ENCODE measurements at places on chromosomes 3 and 15.

- no peak for DNase-seq
Measured at GRCh38 chr15:34855893-34856292, 60.5 kb upstream of the ACTC1 start.

GRCh38 chr15:96064351-96064756, 266.1 kb upstream of the NR2F2 start:
- no peak for DNase-seq

DNA sequence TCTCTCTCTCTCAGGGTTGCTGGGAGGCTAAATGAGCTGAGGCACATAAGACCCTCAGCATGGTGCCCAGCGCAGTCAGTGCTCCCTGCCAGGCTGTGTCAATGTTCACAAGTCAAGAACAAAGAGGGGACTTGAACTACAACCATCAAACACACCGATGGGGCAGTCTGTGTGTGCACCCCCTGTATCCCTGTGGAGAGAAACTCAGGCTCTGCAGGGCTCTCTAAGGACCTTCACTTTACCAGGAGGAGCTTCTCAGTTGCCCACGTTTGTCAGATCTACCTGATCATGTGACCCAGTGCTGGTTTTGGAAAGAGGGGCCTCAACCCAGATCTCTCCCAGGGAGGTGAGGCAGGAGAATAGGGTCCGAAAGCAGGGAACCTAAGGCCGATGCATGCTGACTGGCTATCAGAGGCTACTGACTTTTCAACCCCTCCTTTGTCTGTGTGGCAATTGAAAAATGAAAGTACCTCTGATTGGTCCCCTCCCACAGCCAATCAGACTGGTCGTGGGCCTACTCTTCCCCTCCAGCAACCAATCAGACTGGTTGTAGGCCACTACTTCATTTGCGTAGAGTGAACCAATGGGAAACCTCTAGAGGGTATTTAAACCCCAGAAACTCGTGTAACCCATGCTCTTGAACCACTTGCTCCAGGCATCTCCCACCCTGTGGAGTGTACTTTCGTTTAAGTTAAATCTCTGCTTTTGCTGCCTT, 34.0 kb downstream of the RHCG start:
- DNase-seq = no peak

DNA sequence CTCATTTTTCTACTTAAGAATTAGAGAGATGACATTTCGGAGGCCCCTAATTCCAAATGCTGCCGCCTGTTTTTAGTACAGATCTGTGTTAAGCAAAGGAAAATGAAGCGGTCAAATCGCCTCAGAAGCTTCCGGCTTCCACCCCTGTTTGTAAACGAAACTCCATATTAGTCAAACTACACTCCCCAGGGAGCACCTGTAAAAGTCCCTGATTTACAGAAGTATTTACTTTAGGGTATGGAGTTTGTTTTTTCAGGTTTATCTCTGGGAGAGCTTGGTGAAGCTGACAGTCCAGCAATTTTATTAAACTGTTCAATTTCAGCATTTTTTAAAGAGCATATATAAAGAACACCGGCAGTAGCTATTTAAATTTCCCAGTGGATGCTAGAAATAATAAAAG, 319.8 kb downstream of the FHIT start:
- no peak for DNase-seq

- DNase-seq = no peak
Measured at GRCh38 chr3:64345371-64345770, 120.1 kb upstream of the PRICKLE2 start.

DNA sequence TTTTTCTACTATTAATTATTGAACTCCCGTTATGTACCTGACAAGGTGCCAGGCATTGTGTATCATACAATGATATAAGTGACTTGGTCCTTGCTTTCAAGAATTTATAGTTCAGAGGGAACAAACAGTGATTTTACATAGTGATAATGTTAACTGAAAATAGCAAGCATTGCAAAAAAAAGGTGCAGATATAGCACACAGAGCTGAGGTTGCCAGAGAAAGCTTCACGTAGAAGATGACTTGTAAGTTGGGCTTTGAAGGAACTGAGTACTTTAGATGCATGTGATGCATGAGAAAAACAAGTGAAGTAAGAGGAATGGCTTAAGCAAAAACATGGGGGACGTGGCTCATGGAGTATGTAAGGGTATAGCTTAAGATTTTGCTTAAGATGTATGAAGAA, 584.5 kb downstream of the NAALADL2 start:
- DNase-seq = no peak

DNA sequence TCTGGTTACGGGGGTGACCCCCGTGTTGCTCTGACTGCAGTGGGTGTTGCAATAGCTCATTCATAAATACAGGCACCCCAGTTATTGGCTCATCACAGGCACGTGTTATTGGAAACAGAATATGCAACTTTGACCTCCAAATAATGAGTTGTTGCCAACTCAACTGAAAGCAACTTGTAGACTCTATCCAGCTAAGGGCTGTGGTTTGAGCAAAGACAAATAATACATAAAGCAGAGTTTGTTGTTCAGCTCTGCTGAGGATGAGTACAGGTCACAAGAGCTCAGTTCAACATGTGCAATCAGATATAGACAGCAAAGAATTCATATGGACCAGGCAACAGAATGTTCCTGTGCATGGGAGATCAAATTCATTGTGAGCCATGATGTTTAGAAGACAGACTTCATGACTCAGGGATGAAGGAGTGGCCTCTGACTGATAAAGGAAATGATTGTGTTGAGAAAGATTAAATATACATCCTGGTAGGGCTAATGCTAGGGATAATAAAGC, 87.6 kb upstream of the LRIG1 start:
- DNase-seq = no peak

DNA sequence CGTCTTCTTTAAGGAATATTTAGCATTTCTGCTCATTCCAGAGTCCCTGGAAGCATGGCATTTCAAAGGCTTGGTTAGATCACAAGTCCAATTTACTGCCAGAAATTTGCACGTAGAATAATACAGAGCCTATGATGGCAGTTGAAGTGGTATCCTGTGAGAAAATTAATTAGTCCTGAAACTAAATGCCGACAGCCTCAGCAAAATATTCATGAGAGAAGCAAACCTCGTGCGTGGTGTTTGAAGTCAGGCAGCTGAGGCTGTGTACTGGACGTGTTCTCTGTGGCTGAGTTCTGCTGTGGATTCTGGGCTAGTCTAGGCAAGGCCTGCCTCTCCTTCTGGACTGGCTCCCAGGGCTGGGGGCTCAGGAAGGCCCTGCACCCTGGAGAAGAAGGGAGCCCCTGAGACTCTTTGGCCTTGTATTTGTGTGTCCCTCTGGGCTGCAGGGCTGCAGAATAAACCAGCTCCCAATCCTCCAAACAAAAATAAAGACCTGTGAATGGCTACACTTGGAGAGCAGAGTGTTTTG, 106.6 kb downstream of the APBA2 start:
- no peak for DNase-seq

DNA sequence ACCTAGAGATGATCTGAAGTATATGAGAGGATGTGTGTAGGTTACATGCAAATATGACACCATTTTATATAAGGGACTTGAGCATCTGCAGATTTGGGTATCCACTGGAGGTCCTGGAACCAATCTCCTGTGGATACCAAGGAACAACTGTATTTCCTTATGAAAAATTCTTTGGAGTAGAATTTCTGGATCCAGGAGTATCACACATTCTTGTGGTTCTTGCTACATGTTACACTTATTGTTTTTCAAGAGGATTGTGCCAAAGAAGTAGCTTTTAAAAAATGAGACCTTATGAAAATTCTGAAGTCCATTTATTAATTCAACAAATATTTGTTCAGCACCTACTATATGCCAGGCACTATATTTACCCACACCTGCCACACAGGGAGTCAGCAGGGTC, 15.7 kb upstream of the TBC1D23 start:
- DNase-seq = no peak

DNA sequence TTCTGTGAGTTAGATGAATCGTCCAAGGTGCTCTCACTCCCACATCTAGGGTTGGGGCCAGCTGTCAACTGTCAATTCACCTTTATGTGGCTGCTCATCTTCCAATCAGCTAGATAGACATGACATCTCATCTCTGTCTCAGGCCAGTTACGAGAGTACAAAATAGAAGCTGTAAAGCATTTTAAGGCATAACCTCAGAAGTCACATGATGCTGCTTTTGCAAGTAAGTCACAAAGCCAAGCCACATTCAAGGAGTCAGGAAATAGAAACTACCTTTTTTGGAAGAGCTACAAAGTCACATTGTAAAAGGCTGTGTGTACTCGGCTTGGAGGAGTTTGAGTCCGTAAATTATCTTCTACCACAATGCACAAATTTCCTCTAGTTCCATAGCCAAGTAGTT, 5.1 kb upstream of the CCR1 start:
- no peak for DNase-seq

DNA sequence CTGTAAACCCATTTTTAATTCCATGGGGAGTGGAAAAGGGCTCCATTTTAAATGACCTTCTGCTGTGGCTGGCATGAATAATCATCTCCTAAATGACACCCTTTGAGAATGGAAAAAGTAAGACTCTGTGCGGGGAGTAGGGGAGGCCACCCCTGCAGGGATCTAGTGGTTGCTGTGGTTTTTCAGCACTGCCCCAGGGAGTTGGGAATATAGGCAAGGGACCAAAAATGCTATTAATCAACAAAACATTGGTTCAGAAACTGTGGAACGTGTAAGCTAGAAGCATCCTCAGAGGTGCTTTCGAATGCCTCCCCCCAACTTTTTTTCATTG, 30.1 kb upstream of the ADAMTS7 start:
- no peak for DNase-seq

GRCh38 chr15:32677238-32677750, 35.8 kb downstream of the SCG5 start:
- DNase-seq = no peak

- no peak for DNase-seq
Measured at GRCh38 chr3:60094392-60094947, 1044.6 kb upstream of the CFAP20DC start.

DNA sequence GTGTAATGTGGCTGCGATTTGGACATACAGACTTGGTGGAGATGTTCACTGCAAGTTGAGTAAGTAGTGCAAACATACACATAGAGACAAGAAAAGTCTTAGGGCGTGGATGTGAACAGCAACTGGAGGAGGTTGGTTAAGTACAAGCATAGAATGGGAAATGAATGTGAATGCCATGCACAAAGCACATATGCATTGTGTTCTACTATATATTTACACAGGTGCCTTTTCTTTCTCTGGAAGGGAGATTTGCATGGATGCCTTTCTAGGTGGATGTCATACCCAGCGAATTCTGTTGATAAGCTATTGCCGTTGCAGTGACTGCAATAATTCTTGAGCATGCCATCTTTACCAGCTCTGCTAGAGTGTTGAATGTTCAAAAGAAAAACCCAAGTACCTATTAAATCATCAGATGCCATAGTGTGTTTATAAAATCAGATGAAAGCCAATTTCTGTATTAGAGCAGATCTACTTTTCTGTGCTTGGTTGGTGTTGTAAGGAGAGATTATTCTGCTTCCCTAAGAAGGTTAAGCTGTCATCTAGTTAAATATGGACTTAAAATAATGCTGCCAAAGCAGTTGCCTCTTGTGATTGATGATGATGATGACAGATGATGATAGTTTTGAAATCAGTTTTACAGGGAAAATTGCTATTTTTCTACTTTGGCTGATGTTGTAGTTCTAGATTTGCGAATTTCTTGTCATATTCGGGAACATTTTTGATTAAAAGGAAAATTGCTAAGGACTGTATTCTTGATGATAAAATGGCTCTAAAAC, 148.4 kb downstream of the CNTN4 start:
- DNase-seq = no peak

- peak; percentile 54 for DNase-seq
Measured at GRCh38 chr3:49554633-49555265, 472 bp downstream of the BSN start.

GRCh38 chr3:171462224-171462623, 2.0 kb upstream of the TNIK start:
- no peak for DNase-seq

- DNase-seq = peak; percentile 9
Measured at GRCh38 chr3:129161860-129162271, 1.0 kb upstream of the ISY1 start.

- no peak for DNase-seq
Measured at GRCh38 chr3:164458986-164459385, 619.3 kb downstream of the SI start.

- peak; percentile 46 for DNase-seq
Measured at GRCh38 chr3:4504340-4505261, 11.5 kb downstream of the ITPR1 start.

GRCh38 chr3:53269888-53270880, 14.4 kb upstream of the TKT start:
- DNase-seq = no peak

DNA sequence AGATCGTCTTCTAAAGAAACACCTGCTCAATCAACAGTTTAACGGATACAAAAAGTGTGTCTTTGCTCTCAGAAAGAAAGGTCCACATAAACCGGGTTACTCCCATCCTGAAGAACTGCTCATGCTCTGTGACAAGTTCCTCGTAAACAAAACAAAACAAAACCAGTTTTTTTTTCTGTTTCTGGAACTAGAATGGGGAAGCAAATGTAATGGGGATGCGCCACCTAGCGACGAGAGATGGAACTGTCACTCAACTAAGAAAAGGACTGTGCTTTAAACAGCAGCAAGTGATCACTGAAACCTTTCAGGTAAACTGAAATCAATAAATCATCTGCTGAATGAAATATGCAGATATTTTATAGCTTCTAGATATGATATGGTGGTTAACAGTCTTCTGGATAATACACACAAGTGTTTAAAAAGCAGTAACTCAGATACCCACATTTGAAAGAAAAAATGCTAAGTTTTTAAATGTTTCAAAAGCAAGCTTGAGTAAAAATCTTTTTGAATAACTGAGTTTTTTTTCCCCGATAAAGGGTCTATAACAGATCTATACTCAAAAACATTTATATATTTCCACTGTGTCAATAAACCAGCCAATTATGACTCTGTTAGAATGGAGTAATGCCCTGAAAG, 10.9 kb downstream of the TM2D3 start:
- peak; percentile 72 for DNase-seq

GRCh38 chr3:181791056-181791955, 79.6 kb downstream of the SOX2 start:
- DNase-seq = no peak

GRCh38 chr3:60365360-60365759, 885.9 kb downstream of the FHIT start:
- no peak for DNase-seq

DNA sequence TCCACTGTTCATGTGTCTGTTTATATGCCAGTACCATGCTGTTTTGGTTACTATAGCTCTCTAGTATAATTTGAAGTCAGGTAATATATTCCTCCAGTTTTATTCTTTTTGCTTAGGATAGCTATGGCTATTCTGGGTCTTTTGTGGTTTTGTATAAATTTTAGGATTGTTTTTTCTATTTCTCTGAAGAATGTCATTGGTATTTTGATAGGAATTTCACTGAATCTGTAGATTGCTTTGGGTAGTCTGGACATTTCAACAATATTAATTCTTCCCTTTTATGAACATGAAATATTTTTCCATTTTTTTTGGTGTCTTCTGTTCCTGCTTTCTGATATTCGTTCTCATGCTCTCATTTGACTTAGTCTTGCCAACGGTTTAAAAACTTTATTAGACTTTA, 39.6 kb downstream of the GREM1 start:
- no peak for DNase-seq

- no peak for DNase-seq
Measured at GRCh38 chr3:99934975-99935797, 117.5 kb downstream of the CMSS1 start.
